ENCODE measurements at places on chromosomes 12 and 14. TPM values are rescaled to one million over a fixed set of nuclear protein-coding genes. Genes with fewer than 3 reads are reported as not detected.

Gene SYCP3
- 0.34 TPM for total RNA-seq

Gene PIWIL1
- total RNA-seq = not detected

Gene SLC25A47
- total RNA-seq = not detected

Gene GPRC5A
- total RNA-seq = 1.7 TPM

Gene MYH6
- total RNA-seq = not detected

Gene SIX6
- not detected for total RNA-seq

Gene CLEC2A
- not detected for total RNA-seq

- no peak for DNase-seq
Measured at GRCh38 chr12:115598871-115599811, 678.4 kb downstream of the MED13L start.

DNA sequence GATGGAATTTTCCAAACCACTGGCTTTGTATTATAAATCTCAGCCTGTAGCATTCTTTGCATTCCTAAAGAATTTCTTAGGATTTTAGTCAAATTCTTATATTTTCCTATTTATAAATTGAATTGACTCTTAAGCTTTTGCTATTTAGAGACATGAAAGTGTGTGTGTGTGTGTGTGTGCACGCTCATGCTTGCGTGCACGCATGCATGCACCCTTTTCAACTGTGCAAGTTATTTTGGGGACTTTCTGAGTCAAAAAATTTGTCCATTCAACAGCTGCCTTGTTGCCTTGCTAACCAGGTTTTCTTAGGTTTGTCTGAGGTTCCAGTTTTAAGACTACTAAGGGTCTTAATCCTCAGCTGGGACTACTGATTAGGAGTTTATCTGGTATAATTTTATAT is 42.6 kb downstream of the GPATCH2L start:
- no peak for DNase-seq

GRCh38 chr14:62064751-62065323 is 302.6 kb downstream of the SNAPC1 start:
- DNase-seq = no peak

- DNase-seq = no peak
Measured at GRCh38 chr14:60999536-60999935, 18.5 kb downstream of the SLC38A6 start.

DNA sequence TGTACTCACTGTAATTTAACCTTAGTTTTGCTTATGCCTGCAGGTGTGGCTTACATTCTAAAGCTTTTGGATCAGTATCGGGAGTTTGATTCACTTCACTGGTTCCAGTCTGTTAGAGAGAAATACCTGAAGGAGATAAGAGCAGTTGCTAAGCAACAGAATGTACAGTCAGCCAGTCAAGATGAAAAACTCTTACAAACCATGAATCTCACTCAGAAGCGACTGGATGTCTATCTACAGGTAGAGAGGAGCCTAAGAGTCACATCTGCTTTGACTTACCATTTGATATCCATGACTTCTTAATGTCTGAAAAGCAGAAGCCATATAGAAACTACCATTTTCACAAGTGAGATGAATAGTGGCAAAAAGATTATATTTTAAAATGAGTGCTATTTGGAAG is 56.5 kb downstream of the WASHC4 start:
- no peak for DNase-seq

- DNase-seq = no peak
Measured at GRCh38 chr14:83842547-83842946, 1687.4 kb upstream of the FLRT2 start.

DNA sequence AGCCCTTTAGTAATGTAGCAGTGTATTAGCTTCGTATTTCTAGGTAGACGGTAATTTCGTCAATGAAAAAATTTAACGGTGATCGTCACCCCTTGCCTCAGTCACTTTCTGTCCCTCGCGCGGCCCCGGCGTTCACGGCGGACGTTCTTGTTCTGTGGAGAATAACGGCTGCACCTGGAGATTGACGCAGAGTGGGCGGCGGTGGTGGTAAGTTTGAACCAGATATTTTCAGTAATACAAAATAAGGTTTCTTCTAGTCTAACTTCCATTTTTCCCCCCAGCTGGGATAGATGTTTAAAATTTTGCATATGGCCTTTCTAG is 341 bp downstream of the ZNF10 start:
- DNase-seq = no peak

DNA sequence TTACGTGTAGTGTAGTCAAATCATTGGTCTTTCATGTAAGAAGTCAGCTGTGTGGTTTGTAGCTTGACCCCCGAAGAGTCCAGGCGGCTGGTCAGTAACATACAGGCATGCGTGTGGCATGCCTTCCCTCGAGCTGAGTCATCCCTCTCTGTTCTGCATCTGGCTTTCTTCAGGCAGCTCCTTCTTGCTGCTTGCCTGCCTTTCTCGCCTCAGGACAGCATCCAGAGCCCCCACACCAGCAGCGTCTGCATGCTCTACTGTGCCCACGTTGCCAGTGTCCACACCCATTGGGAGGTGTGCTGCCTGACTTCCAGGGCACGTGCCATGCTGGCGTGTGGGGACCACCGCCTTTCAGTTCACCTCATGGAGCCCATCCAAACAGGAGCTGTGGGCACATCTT is 96.8 kb downstream of the EP400 start:
- DNase-seq = peak; percentile 87

DNA sequence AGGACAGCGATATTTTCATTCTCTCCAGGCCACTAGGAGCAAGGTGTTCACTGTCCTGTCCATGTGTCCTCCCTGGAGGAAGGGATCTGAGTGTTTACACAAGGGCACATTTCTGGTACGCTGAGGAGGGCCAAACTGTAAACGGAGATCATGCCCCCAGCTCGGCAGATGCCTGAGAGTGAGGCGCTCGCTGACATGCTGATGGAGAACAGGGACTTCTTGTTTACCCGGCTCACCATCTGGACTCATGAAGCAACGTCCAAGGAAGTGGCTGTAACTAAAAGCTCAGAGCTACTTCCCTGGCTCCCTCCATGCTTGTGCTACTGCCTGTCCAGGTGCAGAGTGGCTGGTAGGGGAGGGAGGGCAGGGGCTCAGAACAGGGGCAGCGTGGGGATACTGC is 43.4 kb upstream of the KCNA1 start:
- no peak for DNase-seq

All from LHCN-M2 (cell line).